ENCODE measurements at places on chromosomes 7 and 10.

- no peak overlapping the region for H3K4me3 ChIP-seq
- DNase-seq: no peak
- H3K4me1 ChIP-seq: peaks cover 5% of the 10 kb centered on the region
- no peak overlapping the region for H3K27ac ChIP-seq
- no peaks in the 10 kb centered on the region for H3K36me3 ChIP-seq
Measured at GRCh38 chr10:19983880-19984565, 167.8 kb downstream of the PLXDC2 start.

GRCh38 chr7:78443811-78444210, 645.2 kb downstream of the PHTF2 start:
- no peak for DNase-seq
- H3K4me3 ChIP-seq: no peak overlapping the region
- no peaks in the 10 kb centered on the region for H3K27me3 ChIP-seq
- no peaks in the 10 kb centered on the region for H3K4me1 ChIP-seq
- no peak overlapping the region for H3K27ac ChIP-seq
- H3K36me3 ChIP-seq: no peaks in the 10 kb centered on the region

GRCh38 chr10:122186816-122187810, 84.0 kb upstream of the BTBD16 start:
- no peak overlapping the region for H3K27ac ChIP-seq
- H3K4me3 ChIP-seq: no peak overlapping the region
- H3K4me1 ChIP-seq: peaks cover 32% of the 10 kb centered on the region
- H3K27me3 ChIP-seq: no peaks in the 10 kb centered on the region
- DNase-seq: no peak

- H3K36me3 ChIP-seq: no peaks in the 10 kb centered on the region
- H3K4me3 ChIP-seq: no peak overlapping the region
- no peak for DNase-seq
- no peaks in the 10 kb centered on the region for H3K4me1 ChIP-seq
- no peaks in the 10 kb centered on the region for H3K27me3 ChIP-seq
Measured at GRCh38 chr7:431658-432111, 88.0 kb downstream of the PDGFA start.

DNA sequence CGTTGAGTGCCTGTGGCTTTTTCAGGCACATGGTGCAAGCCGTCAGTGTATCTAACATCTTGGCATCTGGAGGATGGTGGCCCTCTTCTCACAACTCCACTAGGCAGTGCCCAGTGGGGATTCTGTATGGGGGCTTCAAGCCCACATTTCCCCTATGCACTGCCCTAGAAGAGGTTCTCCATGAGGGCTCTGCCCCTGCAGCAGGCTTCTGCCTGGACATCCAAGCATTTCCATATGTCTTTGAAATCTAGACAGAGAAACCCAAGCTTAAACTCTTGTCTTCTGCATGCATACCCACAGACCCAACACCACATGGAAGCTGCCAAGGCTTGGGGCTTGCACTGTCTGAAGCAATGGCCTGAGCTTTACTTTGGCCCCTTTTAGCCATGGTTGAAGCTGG, 146.4 kb downstream of the ARL4A start:
- no peaks in the 10 kb centered on the region for H3K27me3 ChIP-seq
- H3K4me3 ChIP-seq: no peak overlapping the region
- H3K4me1 ChIP-seq: no peaks in the 10 kb centered on the region
- DNase-seq: no peak
- H3K27ac ChIP-seq: no peak overlapping the region
- H3K36me3 ChIP-seq: no peaks in the 10 kb centered on the region

DNA sequence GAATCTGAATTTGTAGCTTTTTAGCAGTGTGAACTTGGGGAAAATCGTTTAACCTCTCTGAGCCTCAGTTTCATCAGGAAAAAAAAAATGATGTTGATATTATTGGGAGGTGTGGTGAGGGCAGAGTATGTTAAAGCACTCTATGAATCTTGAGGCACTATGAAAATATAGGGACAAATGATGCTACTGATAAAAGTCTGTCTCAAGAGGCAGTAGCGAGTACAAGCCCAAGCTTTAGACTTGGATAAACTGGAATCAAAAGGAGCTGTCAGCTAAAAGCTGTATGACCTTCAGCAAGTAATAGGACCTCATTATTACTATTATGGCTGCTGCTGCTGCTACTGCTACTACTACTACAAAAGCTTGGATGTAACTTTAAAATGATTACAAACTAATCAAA, 8.4 kb downstream of the ZNF277 start:
- H3K4me1 ChIP-seq: no peaks in the 10 kb centered on the region
- H3K27ac ChIP-seq: no peak overlapping the region
- no peak overlapping the region for H3K4me3 ChIP-seq
- H3K27me3 ChIP-seq: no peaks in the 10 kb centered on the region
- DNase-seq: no peak

DNA sequence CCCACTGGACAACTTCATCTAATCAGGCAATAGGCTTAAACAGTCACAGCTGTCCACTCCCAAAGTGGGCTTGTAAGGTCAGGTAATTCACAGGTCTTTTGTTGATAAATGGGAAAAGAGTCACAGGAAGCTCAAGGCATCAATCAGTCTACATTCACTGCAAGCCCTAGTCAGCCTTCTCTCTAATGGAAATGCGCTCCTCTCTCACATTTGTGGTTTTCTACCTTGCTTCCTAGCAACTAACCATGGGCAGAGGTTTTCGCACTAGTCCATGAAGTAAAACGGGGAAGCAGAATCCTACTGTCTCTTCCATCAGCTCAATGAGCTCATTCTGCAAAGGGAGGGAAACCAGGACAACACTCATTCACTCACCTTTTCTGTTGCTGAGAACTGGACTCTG, 53.5 kb upstream of the APBB1IP start:
- H3K36me3 ChIP-seq: no peaks in the 10 kb centered on the region
- H3K27me3 ChIP-seq: no peaks in the 10 kb centered on the region
- H3K4me1 ChIP-seq: no peaks in the 10 kb centered on the region
- no peak overlapping the region for H3K4me3 ChIP-seq

DNA sequence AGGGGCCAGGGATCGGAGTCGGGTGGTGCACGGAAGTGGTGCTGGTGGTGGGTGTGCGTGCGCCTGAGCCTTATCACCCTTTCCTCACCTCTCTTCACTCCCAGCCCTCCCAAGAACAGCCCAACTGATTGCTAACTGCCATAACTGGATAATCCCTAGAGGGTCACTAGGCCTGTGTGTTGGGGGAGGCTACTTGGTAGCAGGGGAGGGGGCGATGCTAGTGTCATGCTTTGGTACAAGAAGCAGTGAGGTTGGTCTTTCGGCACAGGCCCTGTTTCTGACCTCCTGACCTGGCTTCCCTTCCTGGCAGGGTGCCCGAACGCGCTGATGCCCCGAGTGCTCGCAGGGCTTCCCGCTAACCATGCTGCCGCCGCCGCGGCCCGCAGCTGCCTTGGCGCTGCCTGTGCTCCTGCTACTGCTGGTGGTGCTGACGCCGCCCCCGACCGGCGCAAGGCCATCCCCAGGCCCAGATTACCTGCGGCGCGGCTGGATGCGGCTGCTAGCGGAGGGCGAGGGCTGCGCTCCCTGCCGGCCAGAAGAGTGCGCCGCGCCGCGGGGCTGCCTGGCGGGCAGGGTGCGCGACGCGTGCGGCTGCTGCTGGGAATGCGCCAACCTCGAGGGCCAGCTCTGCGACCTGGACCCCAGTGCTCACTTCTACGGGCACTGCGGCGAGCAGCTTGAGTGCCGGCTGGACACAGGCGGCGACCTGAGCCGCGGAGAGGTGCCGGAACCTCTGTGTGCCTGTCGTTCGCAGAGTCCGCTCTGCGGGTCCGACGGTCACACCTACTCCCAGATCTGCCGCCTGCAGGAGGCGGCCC, 652 bp downstream of the KAZALD1 start:
- peaks cover 20% of the 10 kb centered on the region for H3K4me1 ChIP-seq
- H3K36me3 ChIP-seq: no peaks in the 10 kb centered on the region
- H3K27me3 ChIP-seq: no peaks in the 10 kb centered on the region
- DNase-seq: no peak
- H3K4me3 ChIP-seq: peak overlapping the region; percentile 90
- H3K27ac ChIP-seq: peak overlapping the region; percentile 99

Data from thoracic aorta (tissue), 2 donors.